ENCODE measurements at places on chromosomes 13 and 19.

GRCh38 chr13:31588893-31589292, 150.4 kb upstream of the RXFP2 start:
- no peak for DNase-seq

DNA sequence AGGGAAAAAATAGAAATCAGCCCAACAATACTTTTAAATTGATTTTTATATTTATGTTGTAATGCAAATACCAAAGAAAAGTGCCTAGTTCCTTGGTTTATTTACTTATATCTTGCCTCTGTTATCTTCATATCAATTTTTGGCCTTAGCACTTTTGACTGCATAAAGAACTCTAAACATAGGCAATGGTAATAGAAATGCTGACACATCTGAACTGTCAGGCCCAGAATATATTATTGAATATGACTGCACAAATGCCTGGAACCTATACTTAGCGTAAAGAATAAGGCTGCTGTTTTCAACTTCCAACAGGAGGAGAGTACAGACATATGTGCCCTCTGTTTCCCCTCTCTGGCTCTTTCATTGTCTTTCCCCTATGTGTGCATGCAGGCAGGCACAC, 91.1 kb downstream of the DNAJC15 start:
- no peak for DNase-seq

DNA sequence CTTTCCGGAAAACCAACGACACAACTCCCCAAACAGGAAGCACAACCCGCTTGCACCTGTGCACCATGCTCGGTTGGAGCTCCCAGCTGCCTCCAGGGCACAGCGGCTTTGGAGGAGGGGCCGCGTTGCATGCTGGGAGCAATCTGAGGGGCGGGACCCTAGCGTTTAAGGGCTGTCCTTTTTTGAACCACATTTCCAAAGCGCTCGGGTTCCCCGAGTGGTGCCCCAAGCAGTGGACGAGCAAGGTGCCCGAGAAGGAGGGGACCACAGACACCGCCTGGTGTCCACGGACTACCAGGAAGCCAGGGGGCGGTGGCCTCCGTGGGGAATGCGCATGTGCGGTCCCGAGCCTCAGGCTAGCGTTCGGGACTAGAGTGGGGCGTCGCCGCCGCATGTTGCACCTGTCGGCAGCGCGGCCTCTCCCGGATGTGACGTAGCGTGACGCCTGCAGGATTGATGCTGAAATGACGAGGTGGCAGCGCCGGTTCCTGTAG, 11.9 kb upstream of the ZNF57 start:
- no peak for DNase-seq

GRCh38 chr13:114077933-114078325, 54.5 kb downstream of the RASA3 start:
- no peak for DNase-seq

- no peak for DNase-seq
Measured at GRCh38 chr19:39080431-39080830, 3.7 kb upstream of the ACP7 start.

DNA sequence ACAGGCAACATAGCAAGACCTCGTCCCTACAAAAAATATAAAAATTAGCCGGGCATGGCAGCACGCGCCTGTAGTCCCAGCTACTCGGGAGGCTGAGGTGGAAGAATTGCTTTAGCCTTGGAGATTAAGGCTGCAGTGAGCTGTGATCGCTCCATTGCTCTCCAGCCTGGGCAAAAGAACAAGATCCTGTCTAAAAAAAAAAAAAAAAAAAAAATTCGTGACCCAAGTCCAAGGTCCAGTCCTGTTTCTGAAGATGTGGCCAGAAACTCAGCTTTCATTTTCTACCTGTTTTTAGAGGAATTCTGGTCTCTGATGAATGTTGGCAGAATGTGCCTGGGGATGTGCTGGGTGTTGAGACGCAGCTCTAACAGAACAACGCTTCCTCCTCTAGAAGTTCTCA, 1.9 kb upstream of the PGPEP1 start:
- no peak for DNase-seq

- DNase-seq: no peak
Measured at GRCh38 chr19:10422846-10423245, 2.5 kb downstream of the PDE4A start.

GRCh38 chr13:33913829-33914228, 95.9 kb downstream of the RFC3 start:
- no peak for DNase-seq

- DNase-seq: no peak
Measured at GRCh38 chr19:56969759-56970178, 129.2 kb upstream of the PEG3 start.

DNA sequence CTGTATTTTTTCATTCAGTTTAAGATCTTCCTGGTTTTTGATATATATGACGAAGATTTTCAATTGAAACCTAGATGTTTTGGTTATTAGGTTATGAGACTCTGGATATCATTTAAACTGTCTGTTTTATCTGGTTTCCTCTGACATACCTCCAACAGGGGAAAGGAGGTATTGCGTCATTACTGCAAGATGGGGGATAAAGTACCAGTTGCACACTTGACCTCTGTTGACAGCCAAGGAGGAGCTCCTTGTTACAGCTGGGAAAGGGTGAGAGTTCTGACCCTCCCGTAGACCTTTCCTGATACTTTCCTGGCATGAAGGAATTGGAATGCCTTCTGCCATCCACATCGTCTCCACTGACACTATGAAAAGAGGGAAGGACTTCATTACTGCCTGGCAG, 82.0 kb upstream of the SHISA2 start:
- DNase-seq: no peak

DNA sequence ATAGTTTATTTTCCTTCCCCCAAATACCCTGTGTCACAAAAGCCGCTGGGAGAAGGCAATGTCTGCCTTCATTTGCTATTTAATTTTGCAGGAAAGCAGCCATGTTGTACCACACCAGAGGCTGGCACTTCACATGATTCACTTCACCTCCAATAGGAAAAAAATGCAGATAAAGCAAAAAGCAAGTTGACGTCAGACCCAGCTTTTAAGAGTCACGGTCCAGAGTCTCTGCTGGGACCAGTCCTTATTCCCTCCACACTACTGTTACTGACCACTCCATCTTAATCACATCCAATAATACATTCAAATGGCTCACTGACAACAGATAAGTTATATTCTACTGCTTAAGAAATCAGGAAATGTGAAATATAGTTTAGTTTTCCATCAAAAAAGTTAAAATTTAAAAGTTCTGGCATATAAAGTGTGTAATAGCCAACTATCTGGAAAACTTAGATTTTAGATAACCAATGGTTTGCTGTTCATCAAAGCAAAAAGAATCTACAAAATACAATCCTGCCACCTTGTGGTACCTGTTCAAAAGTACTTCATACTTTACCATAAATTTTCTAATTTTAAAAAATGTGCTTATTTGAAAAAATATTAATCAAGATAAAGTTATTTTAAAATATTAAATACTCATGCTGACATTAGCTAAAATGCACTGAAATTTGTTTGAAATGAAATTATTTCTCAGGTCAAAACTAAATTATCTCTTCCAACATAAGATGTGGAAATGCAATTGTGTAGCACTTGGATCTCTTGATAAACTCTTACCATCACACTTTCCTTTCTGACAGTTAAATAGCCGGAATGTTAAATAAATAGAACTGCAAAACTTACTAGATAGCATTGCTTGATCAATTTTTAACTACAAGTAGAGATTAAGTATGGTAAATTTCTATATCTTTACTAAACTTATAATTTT, 97.3 kb downstream of the SERP2 start:
- DNase-seq: no peak

GRCh38 chr19:55809381-55810058, 22.3 kb downstream of the NLRP11 start:
- DNase-seq: peak; percentile 46

GRCh38 chr13:27372896-27373295, 51.5 kb upstream of the GTF3A start:
- DNase-seq: no peak

DNA sequence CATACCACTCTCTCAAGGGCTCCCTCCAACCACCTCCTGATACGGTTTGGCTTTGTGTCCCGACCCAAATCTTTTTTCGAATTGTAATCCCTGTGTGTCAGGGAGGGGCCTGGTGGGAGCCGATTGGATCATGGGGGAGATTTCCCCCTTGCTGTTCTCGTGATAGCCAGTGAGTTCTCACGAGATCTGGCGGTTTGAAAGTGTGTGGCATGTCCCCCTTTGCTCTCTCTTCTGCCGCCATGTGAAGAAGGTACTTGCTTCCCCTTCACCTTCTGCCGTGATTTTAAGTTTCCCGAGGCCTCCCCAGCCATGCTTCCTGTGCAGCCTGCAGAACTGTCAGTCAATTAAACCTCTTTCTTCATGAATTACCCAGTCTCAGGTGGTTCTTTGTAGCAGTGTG, 34.7 kb upstream of the SLC15A1 start:
- no peak for DNase-seq

DNA sequence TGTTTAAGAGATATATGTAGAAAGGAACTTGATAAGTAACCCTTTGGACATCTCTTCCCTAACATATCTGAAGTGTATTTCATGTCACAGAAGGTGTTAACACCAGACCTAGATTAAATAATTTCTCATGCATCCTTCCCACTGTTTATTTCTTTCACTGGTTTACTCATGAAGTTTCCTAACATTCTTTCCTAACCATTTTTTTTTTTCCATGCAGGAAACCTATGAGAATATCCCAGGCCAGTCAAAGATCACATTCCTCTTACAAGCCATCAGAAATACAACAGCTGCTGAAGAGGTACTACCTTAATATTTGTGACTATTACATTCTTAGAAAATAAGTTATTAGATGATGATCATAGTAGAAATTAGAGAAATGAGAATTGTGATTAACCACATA, 28.8 kb downstream of the IPO5 start:
- no peak for DNase-seq

DNA sequence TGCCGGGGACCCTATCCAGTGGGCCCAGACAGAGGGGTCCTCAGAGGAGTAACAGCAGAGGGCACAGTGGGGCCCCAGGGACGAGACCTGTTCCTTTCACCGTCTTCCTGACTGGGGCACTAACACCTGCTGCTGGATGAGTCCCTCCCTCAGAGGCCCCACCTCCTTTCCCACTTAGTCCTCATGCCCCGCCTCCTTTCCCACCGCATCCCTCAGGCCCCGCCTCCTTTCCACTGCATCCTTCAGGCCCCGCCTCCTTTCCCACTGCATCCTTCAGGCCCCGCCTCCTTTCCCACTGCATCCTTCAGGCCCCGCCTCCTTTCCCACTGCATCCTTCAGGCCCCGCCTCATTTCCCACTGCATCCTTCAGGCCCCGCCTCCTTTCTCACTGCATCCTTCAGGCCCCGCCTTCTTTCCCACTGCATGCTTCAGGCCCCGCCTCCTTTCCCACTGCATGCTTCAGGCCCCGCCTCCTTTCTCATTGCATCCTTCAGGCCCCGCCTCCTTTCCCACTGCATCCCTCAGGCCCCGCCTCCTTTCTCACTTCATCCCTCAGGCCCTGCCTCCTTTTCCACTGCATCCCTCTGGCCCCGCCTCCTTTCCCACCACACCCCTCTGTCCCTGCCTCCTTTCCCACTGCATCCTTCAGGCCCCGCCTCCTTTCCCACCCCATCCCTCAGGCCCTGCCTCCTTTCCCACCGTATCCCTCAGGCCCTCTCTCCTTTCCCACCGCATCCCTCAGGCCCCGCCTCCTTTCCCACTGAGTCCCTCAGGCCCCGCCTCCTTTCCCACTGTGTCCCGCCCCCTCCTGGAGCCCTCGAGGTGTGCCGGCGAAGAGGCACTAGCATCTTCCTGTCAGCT, 6.7 kb downstream of the SPPL2B start:
- DNase-seq: no peak

DNA sequence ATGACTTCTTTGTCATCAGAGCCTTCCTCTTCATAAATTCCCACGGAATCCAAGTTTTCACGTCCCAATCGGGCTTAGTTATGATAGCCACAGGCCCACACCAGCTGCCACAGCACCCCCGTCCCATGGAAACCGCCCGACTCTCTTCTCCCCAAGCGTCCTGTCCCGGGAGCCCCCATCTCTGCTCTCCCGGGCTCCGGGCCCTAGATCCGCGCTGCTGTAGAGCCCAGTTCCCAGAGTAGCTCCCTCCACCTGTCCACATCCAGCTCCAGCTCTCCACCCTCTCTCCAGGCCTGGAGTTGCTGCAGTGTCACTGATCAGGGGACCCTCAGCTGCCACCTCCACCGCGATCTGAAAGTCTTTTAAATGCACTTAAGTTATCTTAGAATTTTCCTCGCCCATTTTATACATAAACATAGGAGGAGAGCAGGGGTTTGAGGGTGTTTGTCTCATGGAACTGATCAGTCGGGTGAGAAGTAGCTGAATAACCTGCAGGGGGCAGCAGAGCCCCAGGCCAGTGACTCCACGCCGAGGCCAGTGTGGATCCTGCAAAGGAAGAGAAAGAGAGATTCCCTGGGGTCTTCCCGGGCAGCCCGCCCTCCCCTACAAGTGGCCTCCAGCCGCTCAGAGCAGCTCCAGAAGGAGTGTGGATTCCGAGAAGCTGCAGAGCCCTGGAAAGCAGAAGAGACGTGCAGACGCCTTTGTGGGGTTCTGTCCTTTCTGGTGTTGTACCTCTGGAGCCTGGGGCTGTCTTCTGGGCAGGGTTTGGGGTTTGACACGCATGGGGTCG, 1.1 kb upstream of the ZNF763 start:
- DNase-seq: peak; percentile 48

DNA sequence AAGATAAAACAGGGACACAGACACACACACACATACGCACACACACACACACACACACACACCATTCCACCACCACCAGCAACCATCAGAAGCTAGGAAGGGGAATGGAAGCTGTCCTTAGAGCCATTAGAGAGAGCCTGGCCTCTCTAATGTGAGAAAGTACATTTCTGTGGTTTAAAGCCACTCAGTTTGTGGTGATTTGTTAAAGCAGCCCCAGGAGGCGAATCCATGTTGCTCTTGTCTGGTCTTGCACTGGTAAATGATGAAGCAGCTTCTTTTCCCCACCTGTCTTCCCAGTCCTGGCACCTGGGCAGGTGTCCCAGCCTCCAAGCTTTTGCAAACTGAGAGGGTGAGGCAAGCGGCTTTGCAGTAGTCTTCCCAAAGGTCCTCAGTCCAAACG, 118.9 kb upstream of the KL start:
- no peak for DNase-seq

DNA sequence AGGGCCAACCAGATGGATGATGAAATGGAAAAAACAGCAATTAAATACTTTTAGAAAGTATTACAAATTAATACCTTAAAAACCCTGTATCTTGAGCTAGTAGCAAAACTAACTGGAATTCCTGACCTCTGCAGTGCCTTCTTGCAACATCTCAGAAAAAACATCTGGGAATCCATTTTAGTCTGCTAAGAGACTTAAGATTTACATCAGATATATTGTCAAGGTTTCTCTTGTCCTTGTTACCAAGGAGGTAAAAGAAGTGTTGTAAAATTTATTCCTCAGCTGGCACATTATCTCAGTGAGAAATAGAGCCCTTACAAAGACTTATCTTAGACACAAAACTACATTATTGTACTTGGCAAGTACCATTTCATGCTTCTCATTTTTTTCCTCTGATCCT, 18.5 kb downstream of the KCNRG start:
- no peak for DNase-seq
